ENCODE measurements at places on chromosomes 13 and 19.

- peak; percentile 43 for DNase-seq
Observed at GRCh38 chr13:32537580-32538142, 934 bp downstream of the N4BP2L2 start.

DNA sequence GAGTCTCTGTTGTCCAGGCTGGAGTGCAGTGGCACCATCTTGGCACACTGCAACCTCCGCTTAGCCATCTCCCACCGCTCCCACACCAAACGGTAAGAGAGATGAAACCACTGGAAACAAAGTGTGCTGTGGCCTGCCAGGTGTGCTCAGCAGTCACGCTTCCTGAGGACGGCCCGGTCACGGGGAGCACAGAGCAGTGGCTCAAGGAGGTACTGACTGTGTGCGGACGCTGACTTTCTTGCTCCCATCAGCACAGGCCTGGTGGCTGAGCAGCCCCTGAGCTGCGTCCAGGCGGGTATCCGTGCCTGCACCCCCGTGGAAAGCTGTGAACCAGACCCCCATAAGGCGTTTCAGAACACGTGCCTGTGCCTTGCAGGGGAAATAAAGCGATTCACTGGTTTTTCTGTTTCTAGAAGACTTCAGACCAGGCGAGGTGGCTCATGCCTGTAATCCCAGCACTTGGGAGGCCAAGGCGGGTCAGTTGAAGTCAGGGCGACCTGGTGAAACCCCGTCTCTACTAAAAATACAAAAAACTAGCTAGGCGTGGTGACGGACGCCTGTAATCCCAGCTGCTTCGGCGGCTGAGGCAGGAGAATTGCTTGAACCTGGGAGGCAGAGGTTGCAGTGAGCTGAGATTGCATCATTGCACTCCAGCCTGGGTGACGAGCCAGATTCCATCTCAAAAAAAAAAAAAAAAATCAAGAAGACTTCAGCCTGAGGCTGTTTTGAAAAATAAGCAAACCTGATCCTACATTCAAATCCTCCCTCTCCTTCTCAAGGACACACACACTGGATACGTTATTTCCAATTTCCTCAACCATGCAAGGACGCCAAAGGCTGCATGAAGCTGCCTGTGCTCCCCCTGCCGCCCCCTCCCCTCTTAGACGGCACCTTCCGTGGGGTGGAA is 25.5 kb downstream of the ADPRHL1 start:
- DNase-seq, result no peak

DNA sequence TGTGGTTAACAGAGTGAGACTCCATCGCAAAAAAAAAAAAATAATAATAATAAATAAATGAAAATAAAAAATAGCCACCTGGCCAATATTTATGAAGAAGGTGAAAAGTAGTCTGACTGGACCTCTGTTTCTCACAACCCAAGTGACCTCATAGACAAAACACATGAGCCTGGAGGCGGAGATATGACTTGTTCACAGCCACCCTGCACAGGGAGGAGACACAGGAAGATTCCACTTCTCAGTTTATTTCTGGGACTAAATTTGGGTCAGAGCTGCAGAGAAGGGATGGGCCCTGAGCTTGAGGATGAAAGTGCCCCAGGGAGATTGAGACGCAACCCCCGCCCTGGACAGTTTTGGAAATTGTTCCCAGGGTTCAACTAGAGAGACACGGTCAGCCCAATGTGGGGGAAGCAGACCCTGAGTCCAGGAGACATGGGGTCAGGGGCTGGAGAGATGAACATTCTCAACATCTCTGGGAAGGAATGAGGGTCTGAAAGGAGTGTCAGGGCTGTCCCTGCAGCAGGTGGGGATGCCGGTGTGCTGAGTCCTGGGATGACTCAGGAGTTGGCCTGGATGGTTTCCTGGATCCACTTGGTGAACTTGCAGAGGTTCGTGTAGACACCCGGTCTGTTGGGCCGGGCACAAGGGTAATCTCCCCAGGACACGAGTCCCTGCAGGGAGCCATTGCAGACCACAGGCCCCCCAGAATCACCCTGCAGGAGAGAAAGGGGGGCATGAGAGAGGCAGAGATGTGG is 9.6 kb downstream of the KLK5 start:
- no peak for DNase-seq

- DNase-seq, result no peak
Observed at GRCh38 chr13:95156208-95156607, 145.0 kb downstream of the ABCC4 start.

DNA sequence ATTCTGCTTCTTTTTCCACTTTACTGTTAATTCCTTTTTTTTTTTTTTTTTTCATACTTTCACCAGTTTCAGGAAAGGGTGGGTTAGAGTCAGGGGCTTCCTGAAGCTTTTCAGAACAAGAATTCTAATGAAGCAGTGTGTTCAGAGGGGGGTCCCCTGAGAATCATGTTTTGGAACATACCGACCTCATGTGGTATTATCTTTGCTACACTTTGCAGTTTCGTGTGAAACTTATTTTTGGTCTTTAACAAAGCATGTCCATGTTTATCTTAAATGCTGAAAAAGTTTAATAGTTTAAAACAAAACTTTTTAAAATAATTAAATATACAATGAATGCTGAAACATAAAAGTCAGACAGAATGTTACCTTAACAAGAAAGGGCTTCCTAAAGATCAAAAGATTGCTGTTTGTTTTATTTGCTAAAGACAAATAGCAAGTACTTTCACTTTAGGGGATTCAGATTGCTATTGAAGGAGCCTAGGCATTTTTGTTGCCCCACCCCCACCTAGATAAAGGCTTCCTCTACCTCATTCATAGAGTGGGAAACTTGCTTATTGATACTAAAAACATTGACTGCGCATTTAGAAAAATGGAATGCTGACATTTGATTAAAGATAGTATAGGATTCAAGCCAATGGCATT is 21.1 kb upstream of the POMP start:
- DNase-seq, result no peak

DNA sequence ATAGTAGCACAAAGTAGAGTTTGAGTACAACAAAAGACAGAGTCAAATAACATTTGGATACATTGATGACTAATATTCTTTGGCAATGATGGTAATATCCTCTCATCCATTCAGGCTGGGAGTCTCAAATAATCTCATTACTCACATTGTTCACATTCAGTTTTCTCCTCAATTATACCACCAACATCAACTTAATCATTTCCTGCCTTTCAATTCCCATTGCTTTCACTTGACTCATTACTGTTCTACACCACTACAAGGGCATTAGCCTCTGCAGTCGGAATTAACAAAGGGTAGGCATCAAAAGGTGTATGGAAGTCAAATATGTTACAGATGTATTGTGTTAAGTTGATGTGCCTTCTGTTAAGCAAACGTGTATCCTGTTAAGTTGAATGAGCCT is 518.4 kb upstream of the SLITRK1 start:
- no peak for DNase-seq
